ENCODE measurements at places on chromosomes 2 and 18. TPM values are rescaled to one million over a fixed set of nuclear protein-coding genes. Genes with fewer than 3 reads are reported as not detected.

DNA sequence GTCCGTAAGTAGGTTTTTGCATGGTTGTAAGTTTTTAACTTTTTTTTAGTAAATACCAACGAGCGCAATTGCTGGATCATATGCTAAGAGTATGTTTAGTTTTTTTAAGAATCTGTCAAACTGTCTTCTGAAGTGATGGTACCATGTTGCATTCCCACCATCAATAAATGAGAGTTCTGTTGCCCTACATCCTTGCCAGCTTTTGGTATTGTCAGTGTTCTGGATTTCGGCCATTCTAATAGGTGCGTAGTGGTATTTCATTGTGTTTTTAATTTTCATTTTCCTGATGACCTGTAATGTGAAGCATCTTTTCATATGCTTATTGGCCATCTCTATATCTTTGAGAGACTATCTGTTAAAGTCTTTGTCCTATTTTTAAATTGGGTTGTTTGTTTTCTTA, 114.3 kb downstream of the LDLRAD4 start:
- no peak for DNase-seq

- DNase-seq = no peak
These were observed 33.9 kb downstream of the CD8B2 start for GRCh38 chr2:106521016-106521415.

DNA sequence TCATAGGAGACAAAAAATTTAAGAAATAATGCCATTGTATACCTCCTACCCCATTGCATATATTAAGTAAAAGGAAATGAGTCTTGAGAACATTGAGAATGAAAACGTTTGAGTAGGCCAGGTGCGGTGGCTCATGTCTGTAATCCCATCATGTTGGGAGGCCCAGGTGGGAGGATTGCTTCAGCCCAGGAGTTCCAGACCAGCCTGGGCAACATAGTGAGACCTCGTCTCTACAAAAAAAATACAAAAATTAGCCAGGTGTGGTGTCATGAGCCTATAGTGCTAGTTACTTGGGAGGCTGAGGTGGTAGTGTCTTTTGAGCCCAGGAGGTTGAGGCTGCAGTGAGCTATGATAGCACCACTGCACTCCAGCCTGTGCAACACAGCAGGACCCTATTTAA, 107.7 kb upstream of the MGAT5 start:
- DNase-seq = no peak

Gene ZNF142
- 16.0 TPM for total RNA-seq

Gene GAD1
- total RNA-seq = 1.7 TPM

Gene CGREF1
- total RNA-seq = 6.8 TPM
